Left cardiac atrium (tissue), 4 donors: ENCODE measurements at places on chromosomes 1 and 21. TPM values are rescaled to one million over a fixed set of nuclear protein-coding genes. Genes with fewer than 3 reads are reported as not detected.
A peak's percentile ranks its signal among the peaks of the same experiment; 100 is the strongest.

GRCh38 chr1:236681219-236681618 is 5.1 kb upstream of the ACTN2 start:
- DNase-seq, result no peak

DNA sequence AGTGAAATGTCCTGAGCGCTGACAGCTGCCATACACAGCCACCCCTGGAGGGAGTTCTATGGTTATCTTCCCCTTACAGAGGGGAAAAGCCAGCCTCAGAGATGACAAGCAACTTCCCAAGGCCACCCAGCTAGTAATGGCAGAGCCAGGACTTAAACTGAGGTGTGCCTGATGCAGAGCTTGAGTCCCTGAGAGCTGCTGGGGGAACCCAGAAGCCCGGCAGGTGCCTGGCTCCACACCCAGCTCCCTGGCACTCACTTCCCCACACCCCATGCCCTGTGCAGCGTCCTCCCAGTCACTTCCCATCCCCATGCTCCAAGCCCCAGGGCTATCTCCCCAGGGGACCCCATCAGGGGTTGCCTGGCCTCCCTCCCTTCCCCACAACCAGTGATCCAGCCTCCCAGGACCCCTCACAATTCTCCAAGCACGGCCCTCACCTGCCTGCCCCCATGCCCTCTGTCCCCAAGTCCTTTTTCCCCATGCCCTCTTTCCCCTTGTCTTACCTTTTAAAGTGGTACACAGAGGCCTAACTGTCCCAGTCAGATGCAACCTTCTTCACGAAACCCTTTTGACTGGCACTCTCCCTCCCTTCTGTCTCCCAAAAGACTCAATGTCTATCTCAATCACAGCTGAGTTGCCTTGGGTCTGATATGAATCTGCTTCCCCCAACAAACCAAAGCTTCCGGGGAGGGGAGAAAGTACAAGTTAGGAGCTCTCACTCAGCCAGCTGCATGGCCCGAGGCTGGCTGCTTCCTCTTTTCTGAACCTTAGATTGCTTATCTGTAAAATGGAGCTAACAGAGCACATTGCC is 39.8 kb upstream of the LRP8 start:
- no peak for DNase-seq

- DNase-seq, result no peak
Observed at GRCh38 chr1:114607223-114607622, 25.8 kb upstream of the BCAS2 start.

DNA sequence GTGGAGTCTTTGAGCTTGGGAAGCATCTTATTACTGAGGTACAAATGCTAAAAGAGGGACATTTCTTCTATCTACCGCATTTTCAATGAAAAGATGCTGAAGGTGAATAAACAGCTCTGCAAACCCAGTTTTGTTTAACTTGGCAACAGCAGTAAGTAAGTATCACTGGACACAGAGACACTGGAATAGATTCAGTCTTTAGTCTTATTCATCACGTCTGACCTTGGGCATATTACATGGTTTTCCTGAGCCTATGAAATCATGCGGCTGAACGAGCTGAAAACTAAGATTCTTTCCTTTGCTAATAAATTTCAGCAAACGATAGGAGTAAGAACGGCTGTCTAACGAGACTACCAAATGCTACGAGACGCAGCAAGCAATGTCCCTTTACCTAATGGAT is 207.4 kb downstream of the GABPA start:
- DNase-seq, result no peak

GRCh38 chr1:20282533-20282932 is 8.1 kb upstream of the VWA5B1 start:
- DNase-seq, result no peak

- DNase-seq, result no peak
Observed at GRCh38 chr1:152870831-152871730, 7.0 kb upstream of the SMCP start.

DNA sequence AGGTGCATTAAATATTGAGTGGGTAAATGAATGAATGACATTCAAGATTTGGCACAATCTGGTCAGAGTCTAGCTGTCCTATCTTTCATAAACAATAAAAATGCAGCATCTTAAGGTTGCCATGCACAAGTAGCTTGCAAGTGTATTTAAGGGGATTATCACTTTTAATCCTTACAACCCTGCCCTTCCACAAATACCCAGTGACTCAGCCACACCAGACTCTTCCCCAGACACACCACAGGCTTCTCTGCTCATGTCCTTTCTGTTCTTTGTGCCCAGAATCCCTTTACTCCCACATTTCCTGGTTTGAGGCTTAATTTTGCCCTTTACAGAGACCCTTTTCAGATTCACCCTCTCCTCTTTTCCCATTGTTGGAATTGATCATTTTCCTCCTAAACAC is 59.8 kb downstream of the KIRREL1 start:
- no peak for DNase-seq

- DNase-seq, result no peak
Observed at GRCh38 chr1:210413951-210414350, 85.2 kb downstream of the HHAT start.

- no peak for DNase-seq
Observed at GRCh38 chr1:197448121-197448779, 180.2 kb downstream of the CRB1 start.

GRCh38 chr1:59342801-59343575 is 46.1 kb downstream of the FGGY start:
- DNase-seq, result no peak

DNA sequence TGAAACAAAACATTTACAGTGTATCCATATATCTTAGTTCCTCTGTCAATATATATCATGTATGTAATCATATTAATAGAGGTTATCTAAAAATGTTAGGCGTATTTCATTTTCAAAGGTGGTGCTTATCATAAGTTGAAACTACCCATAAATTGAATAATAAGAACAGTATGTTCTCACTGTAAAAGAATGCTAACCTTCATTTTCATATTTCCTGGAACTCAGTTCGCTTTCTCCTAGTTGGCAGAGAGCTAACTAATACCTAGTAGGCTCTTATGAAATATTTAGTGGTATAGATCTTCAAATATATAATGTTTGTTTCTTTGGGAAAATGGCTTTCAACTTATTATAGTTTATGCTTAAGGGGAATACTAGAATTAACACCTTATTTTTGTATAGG is 118.4 kb downstream of the DISP1 start:
- DNase-seq, result no peak

DNA sequence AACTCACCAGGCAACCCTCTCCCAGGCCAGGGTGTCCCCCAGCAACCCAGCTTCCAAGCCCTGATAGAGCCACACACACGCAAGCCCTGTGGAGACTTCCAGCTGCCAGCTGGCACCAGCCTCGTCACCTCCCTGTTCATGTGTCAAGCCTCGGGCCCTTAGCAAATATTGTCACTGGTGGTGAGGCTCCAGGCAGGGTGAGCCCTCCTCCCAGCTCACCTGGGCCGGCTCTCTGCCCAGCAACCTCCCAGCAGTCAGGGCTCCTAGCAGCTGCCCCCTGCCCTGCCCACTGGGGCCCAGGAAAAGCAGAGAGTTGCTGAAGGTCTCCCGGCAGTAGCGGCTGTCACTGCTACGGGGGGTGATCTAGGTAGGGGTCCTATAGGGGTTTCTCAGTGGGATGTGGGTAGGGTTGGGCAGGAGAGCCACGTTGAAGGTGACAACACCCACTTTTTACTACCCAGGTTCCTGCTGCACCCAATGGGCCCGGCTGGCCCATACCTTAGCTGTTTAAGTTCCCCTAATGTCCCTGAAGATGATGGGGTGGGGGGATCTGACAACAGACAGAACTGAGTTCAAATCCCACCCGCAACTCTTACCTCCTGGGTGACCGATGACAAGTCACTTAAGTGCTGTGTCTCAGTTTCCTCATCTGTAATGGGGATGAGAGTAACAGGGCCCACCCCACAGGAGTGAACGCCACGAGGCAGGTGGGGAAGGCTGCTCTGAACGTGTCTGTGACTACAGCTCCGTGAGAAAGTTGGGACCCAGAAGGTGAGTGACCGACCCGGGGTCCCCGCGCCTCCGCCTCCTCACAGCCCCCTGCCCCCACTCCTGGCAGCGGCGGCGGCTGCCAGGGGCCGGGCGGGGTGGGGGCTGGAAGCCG is 678 bp downstream of the TTC39A start:
- DNase-seq, result peak; percentile 59

- no peak for DNase-seq
Observed at GRCh38 chr1:113808450-113809195, 3.7 kb downstream of the RSBN1 start.

DNA sequence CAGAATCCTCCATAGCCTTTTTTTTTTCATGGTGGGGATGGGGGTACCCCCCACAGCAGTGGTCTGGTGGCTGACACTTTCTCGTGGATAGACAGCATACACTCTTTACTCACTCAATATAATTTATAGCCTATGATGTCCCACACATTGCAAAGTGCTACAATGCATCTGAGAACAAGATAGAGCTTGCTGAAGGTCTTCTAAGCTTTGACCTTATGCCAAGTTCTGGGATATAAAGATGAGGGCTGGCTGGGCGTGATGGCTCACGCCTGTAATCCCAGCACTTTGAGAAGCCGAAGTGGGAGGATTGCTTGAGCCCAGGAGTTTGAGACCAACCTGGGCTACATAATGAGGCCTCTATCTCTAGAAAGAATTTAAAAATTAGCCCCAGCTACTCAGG is 78.0 kb downstream of the MPZL1 start:
- DNase-seq, result no peak

ATP1A2 gene
- 176 TPM for total RNA-seq

SEMA4A gene
- 2.7 TPM for total RNA-seq

OBSCN gene
- 194 TPM for total RNA-seq

SH3BGRL3 gene
- total RNA-seq, result 90.6 TPM

S100A3 gene
- 3.3 TPM for total RNA-seq

LRIF1 gene
- 15.4 TPM for total RNA-seq

SLC30A2 gene
- total RNA-seq, result 0.32 TPM

SPRR1A gene
- not detected for total RNA-seq
